ENCODE measurements at places on chromosomes 3 and 15. TPM values are rescaled to one million over a fixed set of nuclear protein-coding genes. Genes with fewer than 3 reads are reported as not detected.

COL7A1 gene
- total RNA-seq = 1.9 TPM

ITGA11 gene
- total RNA-seq = 0.18 TPM

PLCD1 gene
- total RNA-seq = 18.5 TPM

FSIP1 gene
- total RNA-seq = 1.1 TPM

KLF15 gene
- total RNA-seq = 3.0 TPM

IL12A gene
- total RNA-seq = 1.5 TPM

SNX22 gene
- total RNA-seq = 0.14 TPM

MORF4L1 gene
- 417 TPM for total RNA-seq

CLCN2 gene
- total RNA-seq = 6.5 TPM

GNB4 gene
- 61.9 TPM for total RNA-seq

ST8SIA2 gene
- 0.35 TPM for total RNA-seq

AADACL2 gene
- total RNA-seq = not detected

All from endothelial cell of umbilical vein (primary cell).